Activated naive CD8-positive, alpha-beta T cell treated with anti-CD3 and anti-CD28 coated beads, Interleukin-2, amount 10 ng/mL, durations not matched to agents 7 days and 5 days (primary cell): ENCODE measurements at places on chromosomes 11 and 22. TPM values are rescaled to one million over a fixed set of nuclear protein-coding genes. Genes with fewer than 3 reads are reported as not detected.

Gene ARHGAP20
- 0.11 TPM for total RNA-seq

Gene DLAT
- total RNA-seq: 26.0 TPM

DNA sequence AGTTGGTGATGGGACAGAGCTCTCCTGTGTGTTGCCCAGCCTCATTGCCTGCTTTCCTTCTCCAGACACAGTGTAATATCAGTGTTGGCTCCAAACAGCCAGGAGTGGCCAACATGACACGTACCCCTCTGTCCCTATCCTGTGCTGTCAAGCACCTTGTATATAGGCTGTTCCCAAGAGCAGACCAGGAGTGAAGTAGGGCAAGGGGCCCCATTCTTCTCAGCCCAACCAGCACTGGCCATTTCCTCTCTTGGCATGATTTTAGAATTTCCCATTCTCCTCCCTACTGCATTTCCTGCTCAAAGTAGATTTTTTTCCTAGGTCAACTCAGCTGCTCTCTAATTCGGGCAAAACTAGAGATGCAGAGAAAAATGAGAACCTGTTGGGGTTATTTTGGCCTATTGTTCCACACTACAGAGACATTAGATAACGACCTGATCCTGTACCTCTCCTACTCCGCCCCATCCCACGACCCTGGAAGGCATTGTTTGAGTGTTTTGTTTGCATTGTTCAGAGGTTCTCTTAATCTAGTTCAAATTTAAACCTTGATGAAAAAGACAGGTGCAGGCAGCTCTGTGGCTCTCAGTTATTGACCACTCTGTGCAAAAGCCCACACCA, 95.6 kb downstream of the RASSF10 start:
- no peak for DNase-seq

- peak; percentile 92 for DNase-seq
These were observed at the start of gene BCL2L13 for GRCh38 chr22:17638432-17639246. Gene BCL2L13, plus strand, starts transcription at chr22:17638757. Its CDS starts 16,955 bp downstream, at chr22:17655712.
